ENCODE measurements at places on chromosomes 7 and 10.
A peak's percentile ranks its signal among the peaks of the same experiment; 100 is the strongest.

DNA sequence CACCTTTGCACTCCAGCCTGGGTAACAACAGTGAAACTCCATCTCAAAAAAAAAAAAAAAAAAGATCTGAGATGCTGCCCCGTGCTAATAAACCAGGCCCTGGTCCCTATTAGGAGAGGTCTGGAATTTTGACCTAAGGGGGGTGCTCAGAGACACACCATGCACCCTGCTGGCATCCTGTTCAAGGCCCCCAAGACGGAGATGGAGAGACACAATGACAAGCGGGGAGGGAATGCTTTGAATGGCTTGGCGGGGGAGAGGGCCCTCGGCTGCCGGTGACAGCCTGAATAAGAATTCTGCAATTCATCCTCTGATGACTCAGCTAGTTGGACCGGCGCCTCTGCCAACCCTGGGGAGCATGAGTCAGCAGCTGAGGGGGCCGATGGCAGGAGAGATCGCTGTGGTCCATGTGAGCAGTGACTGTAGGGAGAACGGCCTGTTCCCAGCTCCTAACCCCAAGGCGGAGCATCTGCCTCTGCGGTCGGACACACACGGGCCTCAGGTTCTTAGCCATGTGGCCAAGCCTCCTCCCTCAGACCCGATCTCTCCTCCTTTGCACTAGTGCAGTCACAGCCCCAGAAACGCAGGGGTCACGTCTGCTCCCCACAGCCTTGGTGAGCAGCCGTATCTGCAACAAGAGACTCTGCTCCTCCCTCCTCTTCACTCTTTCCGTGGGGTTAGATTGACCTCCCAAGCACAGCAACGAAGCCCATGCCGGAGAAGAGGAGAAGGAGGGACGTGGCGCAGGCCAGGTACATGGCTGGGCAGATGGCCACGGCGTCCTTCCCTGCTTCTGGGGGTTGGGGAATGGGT, 14.9 kb downstream of the TRIM56 start:
- DNase-seq, result peak; percentile 71

DNA sequence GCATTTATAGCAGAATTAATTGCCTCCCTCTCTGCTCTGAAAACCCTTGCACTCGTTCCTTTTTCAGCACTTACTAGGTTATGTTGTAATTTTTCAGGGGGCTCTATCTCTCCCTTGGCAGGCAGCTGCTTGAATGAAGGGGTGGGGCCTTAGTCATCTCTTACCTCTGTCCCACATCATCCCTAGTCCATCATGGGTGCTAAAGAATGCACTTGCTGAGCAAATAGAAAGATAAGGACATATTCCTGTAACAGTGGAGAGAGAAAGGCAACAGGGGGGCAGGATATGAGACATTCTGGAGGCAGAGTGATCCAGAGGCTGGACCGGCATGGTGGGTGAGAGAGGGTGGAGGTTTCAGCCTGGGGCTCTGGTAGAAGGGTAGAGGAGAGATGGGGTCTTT, 60.0 kb downstream of the MINDY4 start:
- DNase-seq, result no peak

- DNase-seq, result no peak
Measured at GRCh38 chr10:12022580-12023257, 19.9 kb downstream of the UPF2 start.

- no peak for DNase-seq
Measured at GRCh38 chr7:108046952-108047506, 44.1 kb upstream of the LAMB1 start.

DNA sequence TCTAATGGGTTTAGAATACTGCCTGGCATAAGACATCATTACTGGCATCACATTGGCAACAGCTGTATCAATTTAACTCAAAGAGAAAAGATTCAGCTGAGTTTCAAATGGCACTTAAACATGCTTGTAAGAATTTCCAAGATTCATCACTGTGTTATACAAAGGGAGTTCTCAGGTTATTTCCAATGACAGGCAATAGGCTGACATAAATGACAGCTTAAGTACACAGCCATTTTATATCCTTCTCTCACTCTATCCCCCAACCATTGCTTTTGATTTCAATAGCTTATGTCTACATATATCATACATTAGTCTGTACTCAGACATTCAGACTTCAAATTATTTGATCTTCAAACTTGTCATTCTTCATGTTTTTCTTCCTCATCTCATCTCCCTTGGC, 45.5 kb upstream of the CABCOCO1 start:
- no peak for DNase-seq

GRCh38 chr7:113904521-113904920, 14.3 kb downstream of the PPP1R3A start:
- no peak for DNase-seq
